ENCODE measurements at places on chromosomes 1 and 21. TPM values are rescaled to one million over a fixed set of nuclear protein-coding genes. Genes with fewer than 3 reads are reported as not detected.

Gene SMIM1
- total RNA-seq, result 2.0 TPM

Gene SPRR2B
- not detected for total RNA-seq

Gene RGSL1
- total RNA-seq, result not detected

Gene PIGR
- not detected for total RNA-seq

Gene CIART
- total RNA-seq, result 2.5 TPM

Gene OR2L8
- total RNA-seq, result 2.8 TPM

Gene KRTAP13-3
- not detected for total RNA-seq

Measured in occipital lobe (tissue), 3 donors.